ENCODE measurements at places on chromosomes 12 and 14.

- DNase-seq, result no peak
Measured at GRCh38 chr14:67416085-67416484, 4.1 kb upstream of the PLEK2 start.

GRCh38 chr12:113894697-113895096, 71.4 kb downstream of the RBM19 start:
- no peak for DNase-seq

- no peak for DNase-seq
Measured at GRCh38 chr14:54085232-54085761, 128.7 kb upstream of the BMP4 start.

- peak; percentile 92 for DNase-seq
Measured at GRCh38 chr12:4271717-4272423, 1.7 kb upstream of the CCND2 start.

GRCh38 chr12:115109863-115110262, 425.9 kb upstream of the TBX3 start:
- no peak for DNase-seq

- no peak for DNase-seq
Measured at GRCh38 chr14:35279369-35279768, 12.8 kb upstream of the PSMA6 start.

DNA sequence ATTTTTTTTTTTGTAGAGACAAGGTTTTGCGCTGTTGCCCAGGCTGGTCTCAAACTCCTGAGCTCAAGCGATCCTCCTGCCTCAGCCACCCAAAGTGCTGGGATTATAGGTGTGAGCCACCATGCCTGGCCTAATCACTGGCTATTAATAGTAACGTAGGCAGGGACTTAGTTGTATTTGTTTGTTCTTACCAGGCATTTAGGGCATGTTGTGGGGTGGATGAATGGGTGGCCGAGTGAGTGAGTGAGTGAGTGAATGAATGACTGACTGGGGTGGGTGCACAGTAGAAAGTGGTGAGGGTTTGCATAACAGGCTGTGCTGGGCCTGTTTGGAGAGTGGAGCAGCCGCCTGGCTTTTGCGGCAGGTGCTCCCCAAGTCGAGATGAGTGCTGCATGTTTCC, 87.0 kb downstream of the FOXN4 start:
- DNase-seq, result no peak

DNA sequence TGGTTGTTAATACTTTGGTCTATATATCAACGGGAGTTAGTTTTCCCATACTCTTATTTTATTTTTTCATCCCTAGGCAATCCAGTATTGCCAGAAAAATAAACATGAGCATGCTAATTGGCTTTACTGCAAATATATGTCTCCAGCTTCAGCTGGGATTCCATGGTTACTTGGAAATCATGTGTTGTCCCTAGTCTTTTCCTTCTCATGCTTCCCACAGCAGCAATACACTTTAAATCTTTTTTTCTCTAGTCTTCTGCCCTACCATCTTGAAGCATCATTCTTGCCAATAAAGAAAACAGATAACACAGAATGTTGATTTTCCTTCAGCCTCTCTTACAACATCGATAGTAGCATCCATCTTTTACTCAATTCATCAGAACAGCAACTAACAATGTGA, 60.2 kb downstream of the SLC2A13 start:
- DNase-seq, result no peak

DNA sequence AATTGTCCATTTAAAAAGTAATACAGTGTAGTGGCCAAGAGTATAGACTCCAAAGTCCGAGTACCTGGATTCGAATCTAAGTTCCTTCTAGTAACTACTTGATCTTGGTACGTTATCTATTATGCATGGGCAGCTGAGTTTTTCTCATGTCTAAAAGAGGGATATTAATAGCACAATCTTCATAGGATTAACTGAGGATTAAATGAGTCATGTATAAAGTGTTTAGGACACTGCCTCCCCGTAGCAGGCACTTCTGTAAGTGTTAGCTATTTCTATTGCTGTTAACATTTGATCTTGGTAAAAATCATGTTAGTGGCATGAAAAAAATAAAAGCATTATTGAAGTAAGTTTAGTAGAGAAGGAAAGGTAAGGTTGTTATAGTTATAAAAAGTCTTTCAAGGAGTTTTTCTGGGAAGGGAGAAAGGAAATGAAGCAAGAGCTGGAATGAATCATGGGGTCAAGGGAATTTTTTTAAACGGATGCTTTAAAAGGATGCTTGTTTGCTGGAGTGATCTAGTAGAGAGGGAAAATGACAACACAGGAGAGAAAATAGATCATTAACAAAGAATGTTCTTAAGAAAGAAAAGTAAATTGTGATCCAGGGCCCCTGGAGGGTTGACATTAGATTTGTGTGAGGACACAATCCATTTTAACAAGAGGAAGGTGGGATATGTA, 502.2 kb upstream of the USP15 start:
- DNase-seq, result no peak

- DNase-seq, result peak; percentile 80
Measured at GRCh38 chr14:91245029-91245428, 525 bp upstream of the GPR68 start.

DNA sequence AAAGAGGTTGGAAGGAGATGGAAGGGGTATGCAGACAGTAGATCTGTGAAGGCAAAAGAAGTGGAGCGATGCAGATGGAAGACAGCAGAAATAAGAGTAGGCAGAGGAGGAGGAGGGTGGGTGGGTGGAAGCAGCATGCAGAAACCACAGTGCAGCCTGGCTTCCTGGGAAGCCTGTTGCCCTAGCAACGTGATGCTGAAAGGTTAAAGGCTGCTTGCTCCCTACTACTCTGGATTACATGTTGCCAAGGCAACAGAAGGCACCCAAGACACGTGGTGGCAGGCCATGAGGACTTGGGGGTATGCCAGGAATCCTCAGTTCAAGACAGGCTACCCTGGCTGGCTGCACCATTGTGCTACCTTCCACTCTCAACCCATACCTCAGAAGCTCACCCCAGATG, 129.6 kb downstream of the GRIN2B start:
- no peak for DNase-seq

GRCh38 chr12:10363658-10363913, 26.3 kb downstream of the KLRK1 start:
- DNase-seq, result no peak

DNA sequence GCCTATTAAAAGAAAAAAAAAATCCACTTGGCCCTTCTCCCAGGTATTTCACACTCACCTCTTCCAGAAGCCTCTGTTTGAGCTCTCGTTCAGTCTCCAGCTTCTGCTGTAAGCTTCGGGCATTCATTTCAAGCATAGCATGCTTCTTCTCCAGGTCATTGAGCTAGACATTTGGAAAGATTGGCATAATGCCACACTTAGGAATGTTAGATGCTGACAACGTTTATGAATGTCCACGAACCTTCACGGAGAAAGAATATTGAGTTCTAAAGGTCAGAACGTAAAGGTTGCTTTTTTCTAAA, 60.5 kb downstream of the PRKAB1 start:
- DNase-seq, result no peak

GRCh38 chr14:102479777-102480176, 29.8 kb downstream of the ANKRD9 start:
- DNase-seq, result no peak

GRCh38 chr12:52542785-52543318, 10.1 kb downstream of the KRT71 start:
- DNase-seq, result no peak

GRCh38 chr14:79325071-79325470, 886.2 kb downstream of the DIO2 start:
- DNase-seq, result no peak

DNA sequence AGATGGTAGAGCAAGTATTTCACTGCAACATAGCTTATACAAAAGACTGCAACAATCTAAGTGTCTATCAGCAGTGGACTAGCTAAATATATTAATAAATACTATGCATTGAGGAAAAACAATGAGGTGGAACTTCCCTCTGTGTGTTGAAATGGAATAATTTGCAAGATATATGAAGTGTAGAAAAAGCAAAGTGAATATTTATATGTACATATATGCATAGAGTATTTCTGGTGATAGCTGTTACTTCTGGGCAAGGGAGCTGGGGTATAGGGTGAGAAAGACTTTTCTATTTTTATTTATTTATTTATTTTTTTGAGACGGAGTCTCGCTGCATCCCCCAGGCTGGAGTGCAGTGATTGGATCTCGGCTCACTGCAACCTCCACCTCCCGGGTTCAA, 33.9 kb downstream of the DNAL1 start:
- DNase-seq, result no peak

- DNase-seq, result no peak
Measured at GRCh38 chr12:124744659-124745464, 118.8 kb downstream of the SCARB1 start.

GRCh38 chr12:33129500-33129899, 232.9 kb upstream of the PKP2 start:
- DNase-seq, result no peak

- DNase-seq, result no peak
Measured at GRCh38 chr12:93782853-93783252, 105.7 kb downstream of the CRADD start.

GRCh38 chr14:34460841-34461240, 1.2 kb downstream of the SPTSSA start:
- no peak for DNase-seq

DNA sequence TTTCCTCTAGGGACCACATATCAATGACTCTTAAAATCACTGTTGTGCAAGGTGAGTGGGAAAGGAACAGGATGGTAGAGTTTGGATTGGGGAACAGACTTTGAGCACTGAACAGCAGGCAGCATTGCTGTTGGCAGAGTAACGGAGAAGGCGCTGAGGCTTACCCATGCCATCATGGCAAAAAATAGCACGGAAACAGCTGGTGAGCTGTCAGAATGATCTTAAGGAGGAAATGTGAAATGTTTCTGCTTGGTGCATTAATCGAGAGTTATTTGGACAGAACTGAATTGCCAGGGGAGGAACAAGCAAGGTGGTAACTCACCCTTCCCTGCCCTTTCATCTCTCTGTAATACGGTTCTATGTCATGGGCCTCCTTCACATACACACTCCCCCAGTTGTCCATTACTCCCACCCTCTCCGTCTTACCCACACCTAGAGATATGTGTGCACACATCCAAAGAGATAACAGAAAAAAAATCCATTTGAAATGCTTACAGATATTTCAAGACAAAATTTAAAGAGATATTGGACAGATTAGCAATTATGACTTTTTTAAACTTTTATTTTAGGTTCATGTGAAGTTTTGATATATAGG, 572.5 kb downstream of the DIO2 start:
- no peak for DNase-seq

DNA sequence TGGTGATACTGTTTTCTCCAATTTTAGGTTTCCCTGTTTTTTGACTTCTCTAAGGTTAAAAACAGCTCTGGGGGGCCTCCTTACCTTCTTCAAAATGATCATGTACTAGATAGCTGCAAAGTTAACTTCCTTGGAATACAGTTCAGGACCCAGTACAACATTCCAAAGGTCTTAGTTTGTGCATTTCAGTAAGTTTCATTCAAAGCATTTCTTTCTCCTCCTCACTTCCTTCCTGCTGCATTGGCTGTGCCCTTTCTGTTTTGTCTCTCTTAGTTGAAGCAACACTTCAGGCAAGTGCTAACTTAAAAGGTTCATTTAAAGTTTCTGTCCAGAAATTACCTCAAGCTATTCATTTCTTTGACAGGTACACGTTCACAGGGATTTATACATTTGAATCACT, 95.7 kb downstream of the SCN8A start:
- DNase-seq, result no peak

GRCh38 chr12:1436981-1437380, 157.4 kb downstream of the FBXL14 start:
- DNase-seq, result no peak

GRCh38 chr12:109925185-109925840, 25.2 kb downstream of the TCHP start:
- DNase-seq, result no peak

- no peak for DNase-seq
Measured at GRCh38 chr14:72559202-72559601, 334.7 kb downstream of the DPF3 start.

- no peak for DNase-seq
Measured at GRCh38 chr14:63677891-63678379, 36.3 kb upstream of the WDR89 start.

- DNase-seq, result no peak
Measured at GRCh38 chr14:28987516-28987915, 220.9 kb downstream of the FOXG1 start.

DNA sequence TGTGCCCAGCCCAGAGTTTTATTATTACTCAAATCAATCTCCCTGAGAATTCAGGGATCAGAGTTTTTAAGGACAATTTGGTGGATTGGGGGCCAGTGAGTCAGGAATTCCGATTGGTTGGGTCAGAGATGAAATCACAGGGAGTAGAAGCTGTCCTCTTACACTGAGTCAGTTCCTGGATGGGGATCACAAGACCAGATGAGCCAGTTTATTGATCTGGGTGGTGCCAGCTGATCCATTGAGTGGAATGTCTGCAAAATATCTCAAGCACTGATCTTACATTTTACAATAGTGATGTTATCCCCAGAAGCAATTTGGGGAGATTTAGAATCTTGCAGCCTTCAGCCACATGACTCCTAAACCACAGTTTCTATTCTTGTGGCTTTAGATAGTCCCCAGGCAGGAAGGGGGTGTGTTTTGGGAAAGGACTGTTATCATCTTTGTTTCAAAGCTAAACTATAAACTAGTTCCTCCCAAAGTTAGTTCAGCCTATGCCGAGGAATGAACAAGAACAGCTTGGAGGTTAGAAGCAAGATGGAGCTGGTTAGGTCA, 89.1 kb upstream of the CNOT2 start:
- DNase-seq, result no peak

DNA sequence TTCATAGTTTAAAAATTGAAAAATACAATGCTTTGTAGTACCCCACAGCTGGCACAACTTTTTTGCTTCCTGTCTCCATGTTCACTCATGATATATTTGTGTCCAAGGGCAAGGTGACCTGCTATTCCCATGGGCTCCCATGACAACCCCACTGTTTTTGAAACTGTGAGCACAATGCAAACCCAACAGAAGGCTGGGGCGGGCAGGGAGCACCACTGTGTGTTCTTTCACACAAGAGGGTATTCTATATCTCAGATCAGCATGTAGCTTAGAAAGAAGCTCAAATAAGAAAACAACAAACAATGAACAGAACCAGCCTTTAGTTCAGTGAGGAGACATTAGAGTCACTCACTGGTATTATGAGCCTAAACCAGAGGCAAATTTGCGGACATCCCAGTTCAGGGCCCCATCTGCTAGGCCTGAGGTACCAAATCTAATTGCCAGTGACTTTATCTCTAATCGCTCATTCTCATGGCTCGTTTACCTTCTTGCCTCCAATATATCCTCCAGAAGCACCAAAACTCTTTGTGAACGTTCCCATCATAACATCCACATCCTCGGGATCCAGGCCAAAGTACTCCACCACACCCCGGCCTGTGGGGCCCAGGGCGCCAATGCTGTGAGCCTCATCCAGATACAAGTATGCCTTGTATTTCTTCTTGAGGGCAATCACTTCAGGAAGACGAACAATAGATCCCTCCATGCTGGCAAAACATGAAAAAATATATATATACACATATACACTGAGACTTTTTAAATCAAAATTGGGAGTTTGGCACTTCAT, 56.4 kb upstream of the ISM2 start:
- no peak for DNase-seq

- DNase-seq, result no peak
Measured at GRCh38 chr12:59938190-59938962, 342.5 kb downstream of the SLC16A7 start.

- no peak for DNase-seq
Measured at GRCh38 chr12:58189893-58190292, 248.5 kb downstream of the ATP23 start.

All from activated T-cell treated with anti-CD3 and anti-CD28 coated beads, Interleukin-2, amount 50 U/mL, for 48 hours (primary cell).